SJSA1 (cell line): ENCODE measurements at places on chromosomes 7 and 10. TPM values are rescaled to one million over a fixed set of nuclear protein-coding genes. Genes with fewer than 3 reads are reported as not detected.

SNX10 gene
- total RNA-seq: 0.29 and 1.1 TPM in 2 replicates

GRCh38 chr7:116598278-116598677 lies 73.4 kb downstream of the CAV1 start:
- no peak for DNase-seq

GRCh38 chr7:31062746-31063435 lies 10.8 kb downstream of the ADCYAP1R1 start:
- no peak for DNase-seq

DNA sequence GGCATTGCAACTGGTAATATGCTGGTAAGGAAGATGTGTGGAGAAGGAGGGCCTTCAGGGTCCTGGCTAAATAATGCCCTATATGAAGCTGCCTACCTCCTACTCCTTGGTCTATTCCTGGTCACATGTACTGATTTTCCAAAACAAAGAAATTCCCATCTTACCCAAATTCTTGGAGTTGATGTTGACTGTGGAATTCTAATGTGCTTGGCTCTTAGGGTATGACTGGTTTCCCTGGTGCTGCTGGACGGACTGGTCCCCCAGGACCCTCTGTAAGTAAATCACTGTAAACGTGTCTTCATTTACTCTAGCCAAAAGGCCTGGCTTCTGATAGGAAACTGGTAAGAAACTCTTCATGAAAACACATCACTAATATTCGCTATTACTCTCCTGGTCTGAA lies 27.0 kb downstream of the COL1A2 start:
- DNase-seq: peak; percentile 30

DNA sequence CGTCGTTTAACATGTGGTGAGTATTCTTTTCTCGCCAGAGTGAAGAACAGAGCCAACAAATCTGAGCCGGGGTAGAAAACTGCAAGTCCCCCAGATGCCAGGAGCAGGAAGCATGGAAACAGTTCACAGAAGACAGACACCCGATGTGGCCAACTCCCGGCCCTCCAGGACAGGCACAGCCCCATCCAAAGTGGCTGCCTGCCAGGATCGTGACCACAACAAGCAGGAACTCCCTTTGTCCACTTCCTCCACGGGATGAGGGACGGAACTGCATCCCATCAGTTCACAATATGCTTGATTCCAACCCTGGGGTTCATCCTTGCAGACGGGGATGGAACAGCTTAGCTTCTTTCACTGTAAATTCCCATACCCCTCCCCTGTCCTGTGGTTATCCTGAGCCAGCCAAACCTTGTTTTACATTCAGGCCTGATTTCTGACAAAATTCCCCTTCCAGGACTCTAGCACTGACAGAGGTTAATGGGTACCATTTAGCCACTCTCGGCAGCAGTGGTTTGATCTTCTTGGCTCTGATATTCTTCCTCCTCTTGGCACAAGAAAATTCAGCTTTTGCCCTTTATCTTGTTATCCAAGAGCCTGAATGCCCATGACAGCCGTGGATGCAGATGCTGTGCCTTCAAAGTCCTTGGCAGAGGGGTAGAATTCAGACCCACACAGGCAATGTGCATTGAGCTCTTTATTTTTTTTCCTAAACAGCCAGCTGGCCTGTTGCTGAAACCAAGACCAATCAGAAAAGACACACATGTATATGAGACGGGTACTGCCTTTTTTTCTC lies 105.5 kb upstream of the FAM204A start:
- no peak for DNase-seq

DNA sequence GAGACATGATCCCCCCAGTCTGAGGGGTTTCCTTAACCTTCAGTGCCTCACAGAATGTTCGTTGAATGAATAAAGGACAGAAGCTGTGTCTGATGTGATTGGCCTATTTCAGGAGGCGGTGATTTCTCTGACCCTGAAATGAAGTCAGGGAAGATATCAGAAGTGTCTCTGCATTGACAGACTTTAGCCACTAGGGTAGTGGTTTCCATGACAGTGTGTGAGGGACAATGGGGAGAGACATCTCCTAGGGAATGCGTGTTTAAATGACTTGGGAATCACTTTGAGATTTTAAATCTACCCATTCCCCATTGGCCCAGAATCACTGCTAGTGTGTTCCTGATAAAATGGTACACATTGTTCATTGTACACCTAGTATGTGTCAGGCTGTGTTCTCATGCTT lies 132.0 kb downstream of the CFAP58 start:
- DNase-seq: no peak
